ENCODE measurements at places on chromosomes 11 and 22.
A peak's percentile ranks its signal among the peaks of the same experiment; 100 is the strongest.

DNA sequence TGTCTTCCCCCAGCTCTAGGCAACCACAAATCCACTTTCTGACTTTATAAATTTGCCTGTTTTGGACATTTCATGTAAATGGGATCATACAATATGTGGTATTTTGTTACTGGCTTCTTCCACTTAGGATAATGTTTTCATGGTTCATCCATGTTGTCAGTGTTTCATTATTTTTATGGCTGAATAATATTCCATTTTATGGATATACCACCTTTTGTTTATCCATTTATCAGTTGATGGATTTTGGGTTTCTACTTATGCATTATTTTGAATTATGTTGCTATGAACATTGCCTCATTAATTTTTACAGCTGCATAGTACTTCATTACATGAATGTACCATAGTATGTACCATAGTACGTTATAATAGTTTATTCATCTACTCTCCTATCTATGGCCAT is 5.1 kb downstream of the CABIN1 start:
- DNase-seq, result no peak

- no peak for DNase-seq
These were observed 539.1 kb downstream of the FAM181B start for GRCh38 chr11:82194521-82194920.

GRCh38 chr11:96338910-96339705 is 3.9 kb downstream of the MAML2 start:
- no peak for DNase-seq

- no peak for DNase-seq
These were observed 41.3 kb downstream of the LRRC32 start for GRCh38 chr11:76629116-76629852.

DNA sequence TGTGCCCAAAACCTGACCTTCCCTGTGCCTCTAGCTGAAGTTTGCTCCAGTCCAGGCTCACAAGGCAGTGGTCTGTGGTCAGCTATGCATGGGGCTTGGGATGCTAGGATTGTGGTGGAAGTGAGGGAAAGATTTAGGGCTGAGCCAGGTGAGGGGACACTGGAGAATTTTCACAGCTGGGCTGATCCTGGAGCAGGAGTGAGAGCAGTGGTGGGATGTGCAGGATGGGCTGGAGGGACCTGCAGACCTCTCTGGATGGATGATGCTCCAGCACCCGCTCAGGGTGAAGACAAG is 23.9 kb upstream of the KDM2A start:
- DNase-seq, result no peak

DNA sequence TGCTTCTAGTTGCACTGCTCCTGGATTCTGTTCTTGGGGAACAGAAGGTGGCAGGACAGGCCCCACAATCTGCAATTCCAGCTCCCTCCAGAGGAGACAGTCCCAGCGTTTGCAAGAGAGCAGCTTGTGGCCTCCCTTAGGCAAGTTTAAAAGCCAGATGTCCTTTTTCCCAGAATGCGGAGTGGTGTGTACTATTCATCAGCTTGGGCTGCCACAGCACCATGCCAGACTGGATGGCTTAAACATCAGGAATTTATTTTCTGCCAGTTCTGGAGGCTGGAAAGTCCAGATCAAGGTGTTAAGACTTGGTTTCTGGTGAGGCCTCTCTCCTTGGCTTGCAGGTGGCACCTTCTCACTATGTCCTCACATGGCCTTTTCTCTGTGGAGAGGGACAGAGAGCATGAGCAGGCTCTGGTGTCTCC is 11.7 kb downstream of the MIAT start:
- no peak for DNase-seq

GRCh38 chr11:84930863-84931262 is 696.3 kb downstream of the DLG2 start:
- no peak for DNase-seq

DNA sequence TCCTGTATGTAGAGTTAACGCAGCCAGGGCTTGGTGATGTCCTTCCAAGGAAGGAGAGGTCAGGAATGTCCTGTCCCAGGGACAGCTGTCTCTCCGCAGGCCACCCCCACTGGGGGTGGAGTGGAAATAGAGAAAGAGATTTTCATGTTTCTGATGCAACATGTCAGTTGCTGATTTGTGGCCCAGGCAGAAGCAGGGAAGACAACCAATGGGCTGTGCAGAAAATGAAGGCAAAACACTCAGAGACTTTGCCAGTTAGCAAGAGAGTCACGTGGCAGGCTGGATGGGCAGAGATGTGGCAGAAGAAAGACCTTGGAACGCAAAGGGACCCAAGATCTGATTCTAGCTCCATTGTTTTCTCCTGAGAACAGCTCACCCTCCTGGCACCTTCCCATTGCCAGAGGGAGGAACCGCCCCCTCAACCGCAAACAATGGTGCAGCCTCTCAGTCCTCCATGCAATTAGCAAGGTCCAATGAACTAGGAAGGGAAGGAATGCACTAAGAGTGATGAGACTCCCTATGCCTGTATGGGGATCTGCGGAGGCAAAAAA is 71.0 kb downstream of the SYN3 start:
- no peak for DNase-seq

DNA sequence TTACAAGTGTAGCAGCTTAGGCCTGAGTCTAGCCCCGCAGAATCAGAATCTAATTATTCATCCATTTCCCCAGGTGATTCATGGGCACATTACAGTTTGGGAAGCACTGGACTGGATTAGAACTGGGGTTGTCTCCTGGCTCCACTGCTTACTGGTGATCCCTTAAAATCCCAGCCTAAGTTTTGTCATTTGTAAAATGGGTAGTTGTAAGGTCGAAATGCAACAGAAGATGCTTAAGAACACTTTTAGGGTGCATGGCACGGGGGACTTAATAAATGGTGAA is 1.3 kb downstream of the STX3 start:
- DNase-seq, result no peak

- DNase-seq, result peak; percentile 72
These were observed 4.1 kb upstream of the PTDSS2 start for GRCh38 chr11:445765-446588.

DNA sequence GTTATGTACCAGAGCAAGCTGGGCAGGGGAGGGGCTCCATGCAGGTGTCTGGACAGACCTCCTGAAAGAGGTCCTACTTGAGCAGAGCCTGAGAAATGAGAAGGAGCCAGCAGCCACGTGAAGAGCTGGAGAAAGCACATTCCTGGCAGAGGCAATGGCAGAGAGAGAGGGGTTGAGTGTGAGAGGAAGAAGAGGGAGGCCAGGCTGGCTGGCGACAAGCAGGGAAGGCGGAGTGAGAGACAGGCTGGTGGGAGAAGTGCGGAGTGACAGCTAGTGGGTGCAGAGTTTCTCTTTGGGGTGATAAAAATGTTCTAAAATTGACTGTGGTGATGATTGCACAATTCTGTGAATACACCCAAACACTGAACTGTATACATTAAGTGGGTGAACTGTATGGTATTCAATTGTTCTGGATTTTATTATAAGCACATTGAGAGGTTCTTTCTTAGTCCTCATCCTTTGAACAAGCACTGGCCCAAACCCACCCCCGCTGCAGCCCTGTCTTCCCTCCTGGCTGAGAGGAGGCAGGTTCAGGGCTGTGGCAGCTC is 29.4 kb downstream of the RPL27A start:
- no peak for DNase-seq

GRCh38 chr11:134276396-134277182 is 410 bp downstream of the GLB1L3 start:
- DNase-seq, result no peak

DNA sequence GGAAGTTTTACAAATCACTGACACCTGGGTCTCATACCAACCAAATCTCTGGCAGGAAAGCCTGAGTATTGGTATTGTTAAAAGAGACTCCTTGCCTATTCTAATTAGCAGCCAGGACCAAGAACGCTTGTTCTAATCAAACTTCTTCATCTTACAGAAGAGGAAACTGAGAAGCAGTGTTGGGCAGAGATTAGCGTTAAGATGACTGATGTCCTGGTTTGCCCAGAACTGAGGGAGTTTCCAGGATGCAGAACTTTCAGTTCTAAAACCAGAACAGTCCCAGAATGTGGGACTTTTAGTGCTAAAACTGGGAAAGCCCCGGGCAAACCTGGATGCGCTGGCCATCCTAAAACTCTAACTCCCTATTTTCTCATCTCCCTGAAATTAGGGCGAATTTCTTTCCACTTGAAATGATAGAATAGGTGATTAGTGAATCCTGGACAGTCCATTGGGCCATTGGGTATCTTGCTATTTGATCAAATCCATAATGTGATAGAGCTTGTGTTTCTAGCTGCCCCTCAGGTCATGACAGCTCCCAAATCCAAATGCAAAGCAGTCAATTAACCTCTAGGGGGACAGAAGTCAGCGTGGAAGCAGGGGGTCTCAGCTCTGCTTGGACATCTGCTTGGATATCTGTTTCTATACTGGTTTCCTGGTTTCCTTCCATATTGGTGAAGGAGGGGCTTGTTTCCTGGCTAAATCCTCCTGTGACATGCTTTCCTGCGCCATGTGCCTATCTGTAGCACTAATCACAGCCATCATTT is 16.0 kb upstream of the TMPRSS13 start:
- no peak for DNase-seq

DNA sequence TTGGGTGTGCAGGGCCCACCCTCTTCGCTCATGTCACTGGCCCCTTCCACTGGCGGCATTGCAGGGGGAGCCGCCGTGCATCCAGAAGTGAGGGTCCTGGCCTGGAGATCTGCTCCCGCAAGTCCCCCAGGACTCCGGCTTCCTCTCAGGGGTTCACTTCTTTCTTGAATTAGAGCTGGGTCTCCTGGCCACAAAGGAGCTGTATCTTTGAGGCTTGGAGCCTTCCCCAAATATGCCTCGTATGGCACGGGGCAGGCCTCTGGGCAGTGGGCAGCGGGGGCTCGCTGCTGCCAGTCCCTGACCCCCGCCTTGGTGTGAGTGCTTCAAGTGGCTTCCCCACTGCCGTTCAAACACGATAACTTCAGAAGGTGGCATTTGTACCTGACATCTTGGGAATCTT is 7.4 kb upstream of the IFITM3 start:
- DNase-seq, result peak; percentile 51

DNA sequence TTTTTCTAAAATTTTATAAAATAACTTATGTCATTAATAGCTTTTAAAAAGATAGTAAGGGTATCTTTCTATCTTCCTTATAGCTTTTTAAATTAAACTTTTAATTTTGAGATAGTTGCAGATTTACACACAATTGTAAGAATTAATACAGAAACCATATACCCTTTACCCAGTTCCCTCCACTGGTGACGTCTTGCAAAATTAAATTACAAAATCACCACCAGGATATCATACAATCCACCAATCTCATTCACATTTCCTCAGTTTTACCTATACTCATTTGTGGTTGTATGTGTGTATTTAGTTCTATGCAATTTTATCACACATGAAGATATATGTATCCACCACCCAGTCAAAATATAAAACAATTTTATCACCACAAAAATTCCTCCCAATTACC is 10.0 kb downstream of the SBF2 start:
- no peak for DNase-seq

GRCh38 chr22:28032861-28033260 is 113.8 kb upstream of the PITPNB start:
- no peak for DNase-seq

- DNase-seq, result no peak
These were observed 5.7 kb upstream of the SEPTIN3 start for GRCh38 chr22:41963453-41964111.

- DNase-seq, result no peak
These were observed 1.4 kb downstream of the PRR14L start for GRCh38 chr22:31748490-31748889.
